ENCODE measurements at places on chromosomes 1 and 21. TPM values are rescaled to one million over a fixed set of nuclear protein-coding genes. Genes with fewer than 3 reads are reported as not detected.

Gene AADACL4
- total RNA-seq, result not detected

DNA sequence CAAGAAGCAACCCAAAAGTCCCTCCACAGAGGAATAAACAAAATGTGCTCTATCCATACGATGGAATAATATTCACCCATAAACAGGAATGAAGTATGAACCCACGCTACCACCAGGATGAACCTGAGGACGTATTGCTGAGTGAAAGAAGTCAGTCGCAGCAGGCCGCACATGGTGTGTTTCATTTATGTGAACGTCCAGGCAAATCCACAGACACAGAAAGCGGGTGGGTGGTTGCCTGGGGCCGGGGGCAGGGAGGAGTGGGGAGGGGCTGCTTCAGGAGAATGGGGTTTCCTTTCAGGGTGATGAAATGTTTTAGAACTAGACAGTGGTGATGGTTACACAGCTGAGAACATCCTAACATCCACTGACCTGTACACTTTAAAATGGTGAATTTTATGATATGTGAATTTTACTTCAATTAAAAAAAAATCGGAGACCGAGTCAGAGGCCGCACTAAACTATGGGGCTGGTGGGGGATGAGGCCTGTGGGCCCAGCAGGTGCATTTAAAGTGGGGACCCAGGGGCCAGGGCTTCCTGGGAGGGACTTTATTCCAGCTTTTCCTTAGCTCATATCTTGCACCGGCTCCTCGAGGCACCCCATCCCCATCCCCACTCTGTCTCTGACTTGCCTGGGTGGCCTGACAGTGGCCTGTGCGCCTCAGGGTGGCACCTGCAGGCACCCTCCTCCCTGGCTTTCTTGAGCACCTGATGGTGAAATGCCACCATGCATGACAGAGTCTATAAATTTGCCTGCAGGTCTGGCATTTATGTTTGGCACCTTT, 392.6 kb upstream of the VAMP3 start:
- no peaks in the 10 kb centered on the region for H3K36me3 ChIP-seq
- no peak overlapping the region for H3K4me3 ChIP-seq
- no peaks in the 10 kb centered on the region for H3K27me3 ChIP-seq

DNA sequence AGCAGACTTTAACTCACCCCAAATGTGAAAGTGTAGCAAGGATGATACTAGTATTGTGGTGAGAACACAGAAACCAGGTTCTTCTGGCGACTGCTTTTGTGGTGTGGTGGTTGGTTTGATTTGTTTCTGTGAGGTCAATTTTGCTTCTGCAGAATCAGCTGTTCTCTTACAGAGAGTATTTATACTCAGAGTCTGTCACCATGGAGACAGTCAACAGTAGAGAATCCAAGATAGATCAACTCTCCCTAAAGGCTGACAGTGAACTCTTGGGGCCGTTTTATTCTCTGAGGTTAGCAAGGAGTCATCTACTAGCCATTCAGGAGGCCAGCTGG, at the start of gene CFAP107:
Gene CFAP107 (plus strand): TSS at position 209 of the 332 bp plus-strand sequence. CDS start 231 bp downstream, outside the sequence.
- H3K27me3 ChIP-seq, result no peaks in the 10 kb centered on the region
- H3K27ac ChIP-seq, result no peak within 1 kb of the TSS
- H3K36me3 ChIP-seq, result no peaks in the 10 kb centered on the region
- H3K4me3 ChIP-seq, result no peak within 1 kb of the TSS
- no peaks in the 10 kb centered on the region for H3K4me1 ChIP-seq

Gene C1QC
- 153 TPM for total RNA-seq

GRCh38 chr1:112723511-112723839, 8.3 kb upstream of the PPM1J start:
- no peak overlapping the region for H3K27ac ChIP-seq
- no peaks in the 10 kb centered on the region for H3K27me3 ChIP-seq
- H3K36me3 ChIP-seq, result no peaks in the 10 kb centered on the region

DNA sequence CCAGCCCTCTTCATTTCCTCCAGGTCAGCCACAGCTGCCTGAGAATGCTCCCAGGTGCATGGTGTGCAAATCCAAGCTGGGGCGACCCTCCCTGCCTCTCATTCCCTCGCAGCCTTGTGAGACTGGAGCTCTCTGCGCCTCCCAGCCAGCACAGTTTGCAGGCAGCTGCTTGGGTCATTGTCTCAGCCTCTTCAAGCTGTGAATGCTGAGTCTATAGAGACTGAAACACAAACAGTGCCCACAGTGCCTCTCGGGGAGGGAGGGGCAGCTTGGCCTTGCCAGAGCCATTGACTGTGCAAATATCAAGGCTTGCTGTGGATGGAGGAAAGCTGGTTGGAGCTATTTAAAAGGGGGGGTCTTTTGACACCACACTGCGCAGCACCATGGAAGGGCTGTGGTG, 10.6 kb downstream of the PLXNA2 start:
- no peaks in the 10 kb centered on the region for H3K27me3 ChIP-seq
- DNase-seq, result no peak
- peaks cover 100% of the 10 kb centered on the region for H3K4me1 ChIP-seq
- H3K4me3 ChIP-seq, result no peak overlapping the region

DNA sequence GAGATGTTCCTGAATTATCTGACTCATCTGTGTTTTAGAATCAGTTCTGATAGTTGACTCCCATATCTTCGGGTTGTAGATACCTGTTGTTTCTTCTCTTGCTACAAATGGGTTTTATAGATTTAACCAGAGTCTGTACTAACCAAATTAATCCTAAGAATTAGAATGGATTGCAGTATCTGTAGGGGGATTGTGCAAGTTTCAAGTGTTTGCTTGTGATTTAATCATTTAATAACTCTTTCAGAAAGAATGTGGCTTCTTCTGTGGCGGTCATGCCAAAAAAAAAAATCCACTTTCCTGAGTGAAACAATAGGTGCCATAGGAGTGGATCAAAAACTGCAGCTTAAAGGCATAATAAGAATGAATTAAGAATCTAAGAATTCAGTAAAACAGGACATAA, 9.4 kb downstream of the IPO9 start:
- no peak for DNase-seq
- H3K36me3 ChIP-seq, result no peaks in the 10 kb centered on the region
- no peak overlapping the region for H3K27ac ChIP-seq
- H3K4me3 ChIP-seq, result no peak overlapping the region

DNA sequence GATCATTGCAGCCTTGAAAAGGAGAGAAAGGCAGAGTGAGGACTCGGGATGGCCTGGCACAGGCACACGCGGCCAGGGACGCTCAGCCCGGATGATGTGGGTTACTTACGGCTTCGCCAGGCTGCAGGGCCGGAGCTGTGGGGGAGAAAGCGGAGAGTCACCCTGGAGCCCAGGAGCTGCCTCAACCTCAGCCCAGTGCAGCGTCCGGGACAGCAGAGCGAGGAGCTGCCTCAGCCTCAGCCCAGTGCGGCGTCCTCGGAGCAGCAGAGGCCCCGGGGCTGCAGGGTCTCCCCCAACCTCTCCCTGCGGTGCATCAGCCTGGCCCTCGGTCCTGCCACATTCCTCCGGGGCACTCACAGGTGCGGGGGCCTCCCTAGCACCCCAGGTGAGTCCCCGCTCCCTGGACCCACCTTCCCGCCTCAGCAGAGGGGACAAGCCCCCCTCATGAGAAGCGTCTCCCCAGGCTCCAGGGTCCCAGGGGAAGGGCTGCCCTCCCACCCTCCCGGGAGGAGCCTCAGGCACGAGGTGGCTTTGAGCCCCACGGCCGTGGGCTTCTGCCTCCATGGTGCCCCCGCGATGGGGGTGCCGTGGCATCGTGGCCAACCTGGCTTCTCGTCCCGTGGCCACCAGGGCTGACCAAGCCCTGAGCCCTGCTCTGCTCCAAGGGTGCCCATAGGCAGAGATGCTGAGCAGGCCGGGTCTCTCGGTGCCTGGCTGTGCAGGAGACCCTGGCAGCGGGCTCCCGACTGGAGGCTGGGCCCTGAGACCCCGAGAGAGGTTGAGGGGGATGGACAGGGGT, 10.5 kb upstream of the RNF223 start:
- no peak overlapping the region for H3K4me3 ChIP-seq
- no peak overlapping the region for H3K27ac ChIP-seq
- peaks cover 10% of the 10 kb centered on the region for H3K4me1 ChIP-seq
- H3K27me3 ChIP-seq, result no peaks in the 10 kb centered on the region

DNA sequence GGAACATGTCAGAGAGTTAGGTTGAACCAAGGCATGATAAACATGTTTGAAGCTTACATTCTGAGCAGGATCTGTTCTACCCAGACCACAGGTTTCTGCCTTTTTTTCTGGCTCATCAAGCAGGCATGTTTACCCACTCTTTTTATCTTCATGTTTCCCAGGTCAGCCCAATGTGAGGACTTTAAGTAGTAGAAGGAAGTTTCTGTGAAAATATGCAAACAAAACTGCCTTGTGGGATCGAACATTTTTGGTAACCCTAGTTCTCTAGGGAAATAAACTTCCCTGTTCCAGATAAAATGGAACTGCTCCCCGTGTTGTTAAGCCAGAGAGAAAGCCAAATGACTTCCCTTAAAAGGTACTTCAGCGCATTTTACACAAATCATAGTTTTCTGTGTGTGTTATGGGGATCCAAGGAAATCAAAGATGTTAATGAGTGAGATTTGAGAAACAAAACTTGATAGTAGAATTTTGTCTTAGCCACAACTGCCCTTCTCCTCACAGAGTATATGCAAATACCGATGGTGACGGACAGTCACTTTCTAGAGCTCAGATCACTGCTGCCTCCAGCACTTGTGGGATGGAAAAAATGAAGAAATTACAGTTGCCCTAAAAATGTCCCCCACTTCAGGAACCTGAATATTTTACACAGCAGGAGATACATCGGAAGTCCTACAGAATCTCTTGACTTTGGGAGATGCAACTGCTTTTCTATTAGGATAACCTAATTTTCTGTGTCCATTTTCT, 765 bp upstream of the HIPK1 start:
- peaks cover 49% of the 10 kb centered on the region for H3K4me1 ChIP-seq
- no peaks in the 10 kb centered on the region for H3K27me3 ChIP-seq
- H3K27ac ChIP-seq, result peak overlapping the region; percentile 97
- no peak for DNase-seq
- H3K36me3 ChIP-seq, result no peaks in the 10 kb centered on the region
- H3K4me3 ChIP-seq, result peak overlapping the region; percentile 85

Gene FAM151A
- total RNA-seq, result not detected

- no peak overlapping the region for H3K27ac ChIP-seq
- H3K4me1 ChIP-seq, result no peaks in the 10 kb centered on the region
- H3K4me3 ChIP-seq, result no peak overlapping the region
- DNase-seq, result no peak
Observed at GRCh38 chr1:213783893-213784292, 203.9 kb upstream of the PROX1 start.

- H3K4me3 ChIP-seq, result no peak overlapping the region
- H3K27ac ChIP-seq, result no peak overlapping the region
- H3K36me3 ChIP-seq, result peaks cover 28% of the 10 kb centered on the region
- no peak for DNase-seq
- H3K4me1 ChIP-seq, result peaks cover 12% of the 10 kb centered on the region
Observed at GRCh38 chr1:77948841-77949424, 29.9 kb downstream of the FUBP1 start.

DNA sequence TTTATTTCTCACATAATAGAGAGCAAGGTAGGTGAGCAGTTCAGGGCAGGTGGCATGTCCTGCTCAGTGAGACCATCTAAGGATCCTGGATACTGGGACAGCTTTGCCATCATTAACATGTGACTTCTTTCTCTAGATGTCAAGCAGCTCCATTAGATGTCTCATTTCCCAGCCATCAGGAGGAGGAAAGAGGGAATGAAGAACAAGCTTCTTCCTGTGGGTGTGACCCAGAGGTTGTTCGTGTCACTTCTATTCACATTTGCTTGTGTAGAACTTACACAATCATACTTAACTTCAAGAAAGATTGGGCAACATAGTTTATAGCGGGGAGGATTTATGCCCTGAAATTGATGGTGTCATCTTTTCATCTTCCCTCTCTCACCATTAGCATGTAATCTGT, 169.2 kb upstream of the B3GALT2 start:
- H3K4me1 ChIP-seq, result no peaks in the 10 kb centered on the region
- H3K27ac ChIP-seq, result no peak overlapping the region
- no peaks in the 10 kb centered on the region for H3K36me3 ChIP-seq
- DNase-seq, result no peak

- DNase-seq, result no peak
- H3K4me3 ChIP-seq, result no peak overlapping the region
- H3K4me1 ChIP-seq, result peaks cover 4% of the 10 kb centered on the region
- no peaks in the 10 kb centered on the region for H3K27me3 ChIP-seq
Observed at GRCh38 chr1:22114083-22115012, 28.5 kb downstream of the WNT4 start.

GRCh38 chr1:6771441-6771769, 13.8 kb upstream of the CAMTA1 start:
- H3K27me3 ChIP-seq, result no peaks in the 10 kb centered on the region
- no peak for DNase-seq
- peaks cover 9% of the 10 kb centered on the region for H3K4me1 ChIP-seq
- H3K36me3 ChIP-seq, result no peaks in the 10 kb centered on the region
- H3K27ac ChIP-seq, result no peak overlapping the region
- no peak overlapping the region for H3K4me3 ChIP-seq

- peaks cover 43% of the 10 kb centered on the region for H3K4me1 ChIP-seq
- no peak for DNase-seq
- H3K27me3 ChIP-seq, result peaks cover 100% of the 10 kb centered on the region
- no peak within 1 kb of the TSS for H3K27ac ChIP-seq
- peak within 1 kb of the TSS; percentile 51 for H3K4me3 ChIP-seq
Observed at GRCh38 chr1:180229483-180230415, at the start of gene LHX4. TSS of gene LHX4 (plus strand) at chr1:180230264. CDS start at chr1:180230530, 266 bp downstream.

Gene CD48
- 13.7 TPM for total RNA-seq

Gene OR10Z1
- total RNA-seq, result not detected

DNA sequence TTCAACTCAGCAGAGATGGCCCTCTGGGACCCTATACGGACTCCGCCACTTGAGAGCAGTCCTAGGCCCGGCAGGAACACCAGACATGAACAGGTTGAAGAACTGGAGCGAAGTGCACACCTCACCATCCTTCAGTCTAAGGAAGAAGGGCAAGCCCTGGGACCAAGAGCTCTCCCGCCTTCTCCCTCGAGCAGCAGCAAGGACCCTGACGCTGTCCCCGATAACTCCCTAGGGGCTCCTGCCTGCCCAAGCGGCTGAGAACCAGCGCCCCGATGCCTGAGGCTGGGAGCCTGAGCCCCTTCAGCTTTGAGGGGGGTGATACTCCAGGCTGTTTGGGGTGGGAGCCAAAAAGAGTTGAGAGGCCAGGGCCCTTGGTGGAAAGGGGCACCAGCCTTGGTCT, 10.2 kb downstream of the TMEM81 start:
- no peak overlapping the region for H3K4me3 ChIP-seq
- no peaks in the 10 kb centered on the region for H3K27me3 ChIP-seq
- no peak overlapping the region for H3K27ac ChIP-seq
- no peaks in the 10 kb centered on the region for H3K4me1 ChIP-seq
- H3K36me3 ChIP-seq, result no peaks in the 10 kb centered on the region

GRCh38 chr1:88549536-88549935, 134.5 kb upstream of the PKN2 start:
- no peak for DNase-seq
- no peak overlapping the region for H3K4me3 ChIP-seq
- H3K27me3 ChIP-seq, result no peaks in the 10 kb centered on the region
- H3K4me1 ChIP-seq, result no peaks in the 10 kb centered on the region
- no peak overlapping the region for H3K27ac ChIP-seq

Gene PRKAA2
- 1.1 TPM for total RNA-seq

DNA sequence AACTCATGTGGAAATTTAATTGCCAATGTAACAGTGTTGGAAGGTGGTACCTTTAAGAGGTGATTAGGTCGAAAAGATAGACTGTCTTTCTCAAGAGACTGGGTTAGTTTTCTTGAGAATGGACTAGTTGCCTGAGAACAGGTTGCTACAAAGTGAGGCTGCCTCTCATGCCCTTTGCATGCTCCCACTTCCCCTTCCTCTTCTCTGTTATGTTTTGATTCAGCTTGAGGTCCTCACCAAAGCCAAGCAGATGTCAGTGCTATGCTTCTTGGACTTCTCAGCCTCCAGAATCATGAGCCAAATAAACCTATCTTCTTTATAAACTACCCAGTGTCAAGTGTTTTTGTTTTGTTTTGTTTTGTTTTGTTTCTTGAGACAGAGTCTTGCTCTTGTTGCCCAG, 187.0 kb upstream of the RUNX1 start:
- H3K4me3 ChIP-seq, result no peak overlapping the region
- H3K27me3 ChIP-seq, result no peaks in the 10 kb centered on the region
- H3K4me1 ChIP-seq, result no peaks in the 10 kb centered on the region
- H3K36me3 ChIP-seq, result no peaks in the 10 kb centered on the region
- no peak for DNase-seq
